ENCODE measurements at places on chromosomes 16 and 17. TPM values are rescaled to one million over a fixed set of nuclear protein-coding genes. Genes with fewer than 3 reads are reported as not detected.

GRCh38 chr17:65220732-65221131 is 83.6 kb downstream of the RGS9 start:
- DNase-seq, result no peak

DNA sequence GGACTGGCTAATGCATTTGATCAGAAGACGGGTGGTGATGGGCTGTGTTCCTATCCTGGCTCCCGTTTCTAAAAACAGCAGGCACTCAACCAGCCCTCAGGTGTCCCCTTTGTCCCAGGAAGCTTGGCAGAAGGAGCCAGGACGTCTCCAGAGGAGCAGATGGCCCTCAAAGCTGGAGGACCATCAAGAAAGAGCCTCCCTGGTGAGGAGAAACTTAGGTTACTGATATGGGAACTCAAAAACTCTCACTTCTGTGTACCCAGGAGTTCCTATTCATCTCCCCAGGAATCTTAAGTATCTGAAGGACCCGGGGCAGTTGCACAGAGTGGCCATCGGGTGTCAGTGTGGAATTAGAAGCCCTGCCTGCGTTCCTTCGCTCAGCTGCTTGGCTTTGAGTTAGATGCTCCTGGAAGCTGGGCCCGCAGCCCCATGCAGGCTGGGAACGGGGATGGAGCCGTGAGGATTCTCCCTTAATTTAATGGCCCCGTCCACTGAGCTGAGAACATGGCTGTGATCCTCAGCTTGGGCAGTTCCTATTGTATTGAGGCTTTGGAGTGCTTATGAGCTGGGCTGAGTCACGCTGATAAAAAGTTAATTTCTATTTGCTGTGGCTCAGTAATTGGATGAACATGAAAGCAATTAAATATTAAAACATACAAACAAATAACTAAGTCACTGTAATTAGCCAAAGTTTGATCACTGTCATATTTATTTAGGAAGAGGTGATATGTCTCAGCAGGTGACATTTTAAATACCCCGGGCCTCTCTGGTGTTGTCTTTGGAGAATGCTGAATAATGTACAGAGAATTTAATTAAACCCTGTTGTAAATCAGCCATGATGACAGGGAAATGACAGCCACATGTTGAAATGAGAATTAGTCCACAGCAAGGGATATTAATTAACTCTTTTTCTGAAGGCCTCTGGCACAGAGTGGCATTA is 402.1 kb downstream of the SEC14L1 start:
- peak; percentile 24 for DNase-seq

Gene CEP295NL
- 0.13 TPM for polyA plus RNA-seq

Gene TLCD2
- 2.5 TPM for polyA plus RNA-seq

Gene ABCC12
- not detected for polyA plus RNA-seq

Data from BJ (cell line).